BJ (cell line): ENCODE measurements at places on chromosomes 2 and 18.

DNA sequence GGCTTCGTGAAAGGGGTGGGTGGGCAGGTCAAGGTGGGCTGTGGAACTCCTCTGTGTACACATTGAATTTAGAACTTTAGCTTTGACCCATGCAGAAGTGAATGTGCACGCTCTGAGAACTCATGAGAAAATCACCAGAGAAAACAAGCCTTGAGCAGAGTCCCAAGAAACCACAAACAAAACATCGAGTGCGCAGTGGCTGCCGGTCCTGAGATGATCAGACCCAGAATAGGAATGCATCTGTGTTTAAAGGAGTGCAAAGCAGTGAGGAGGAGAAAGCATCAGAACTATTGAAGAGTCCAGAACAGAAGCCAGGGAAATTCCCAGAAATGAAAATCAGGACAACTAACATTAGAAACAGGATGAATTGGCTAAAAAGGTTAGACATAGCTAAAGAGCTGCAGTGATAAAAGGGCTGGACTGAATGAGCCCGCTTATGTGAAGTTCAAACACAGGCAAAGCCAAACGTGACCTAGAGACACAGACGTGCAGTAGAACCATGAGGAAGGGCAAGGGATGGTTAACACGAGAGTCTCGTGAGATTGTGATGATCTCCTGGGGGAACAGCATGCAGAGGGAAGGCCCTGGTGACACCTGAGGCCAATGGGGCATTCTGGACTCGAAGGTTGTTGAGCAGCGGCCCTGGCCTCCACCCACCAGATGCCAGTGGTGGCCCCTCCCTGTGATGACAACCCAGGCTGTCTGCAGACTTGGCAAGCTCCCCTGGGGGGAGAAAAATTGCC, 16.4 kb upstream of the TXNL4A start:
- DNase-seq: no peak

DNA sequence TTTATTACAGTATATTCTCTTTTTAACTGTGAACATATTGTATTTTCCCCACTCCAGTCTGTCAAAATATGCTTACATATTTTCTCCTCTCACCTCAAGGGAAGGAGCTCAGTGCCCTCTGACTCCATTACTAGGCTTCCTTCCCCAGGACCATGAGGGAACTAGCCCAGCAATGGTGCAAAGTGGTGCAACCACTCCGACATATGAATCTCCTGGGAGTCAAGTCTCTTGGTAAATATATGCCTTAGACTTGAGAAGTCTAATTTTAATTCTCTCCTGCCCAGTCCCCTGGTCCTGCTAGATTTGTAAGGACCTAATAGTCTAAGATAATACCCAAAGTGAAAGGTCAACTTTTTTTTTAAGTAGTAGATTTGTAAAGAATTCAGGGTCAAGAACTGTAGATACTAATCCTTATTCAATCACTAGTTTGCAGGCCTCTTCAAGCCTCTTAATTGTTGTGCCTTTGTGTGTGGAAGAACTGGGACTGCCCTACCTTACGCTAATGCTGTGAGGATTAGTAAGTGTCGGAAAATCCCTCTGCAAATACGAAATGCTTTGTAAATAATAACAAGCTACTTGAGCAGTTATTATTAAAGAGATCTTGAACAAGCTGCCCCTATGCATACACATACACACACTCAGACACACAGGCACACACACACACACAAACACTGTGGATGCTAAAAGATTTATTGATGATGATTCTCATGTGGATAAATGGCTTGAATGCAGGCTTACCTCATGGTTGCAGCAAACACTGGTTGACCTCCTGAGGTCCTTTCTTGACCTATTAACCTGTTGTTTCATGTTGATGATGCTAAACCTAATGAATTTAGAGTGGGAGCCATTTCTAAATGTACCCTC, 251.2 kb upstream of the PARD3B start:
- no peak for DNase-seq

DNA sequence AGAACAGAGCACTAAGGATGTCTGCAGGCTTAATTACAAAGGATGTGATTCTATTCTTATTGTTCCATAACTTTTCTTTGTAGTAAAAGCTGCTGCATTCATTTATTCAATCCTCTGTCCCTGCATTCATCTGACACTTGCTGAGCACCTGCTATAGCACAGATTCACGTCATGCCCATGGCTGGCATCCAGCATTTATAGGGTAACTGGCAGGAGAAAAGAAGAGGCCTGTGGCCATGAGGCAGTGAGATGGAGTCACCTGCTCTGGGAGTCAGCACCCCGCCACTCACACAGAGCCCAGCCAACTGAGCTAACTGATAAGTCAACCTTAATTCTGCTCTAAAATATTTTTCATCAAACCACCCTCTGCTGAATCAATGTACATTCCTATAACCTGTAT, 18.3 kb upstream of the CDC42EP3 start:
- no peak for DNase-seq

DNA sequence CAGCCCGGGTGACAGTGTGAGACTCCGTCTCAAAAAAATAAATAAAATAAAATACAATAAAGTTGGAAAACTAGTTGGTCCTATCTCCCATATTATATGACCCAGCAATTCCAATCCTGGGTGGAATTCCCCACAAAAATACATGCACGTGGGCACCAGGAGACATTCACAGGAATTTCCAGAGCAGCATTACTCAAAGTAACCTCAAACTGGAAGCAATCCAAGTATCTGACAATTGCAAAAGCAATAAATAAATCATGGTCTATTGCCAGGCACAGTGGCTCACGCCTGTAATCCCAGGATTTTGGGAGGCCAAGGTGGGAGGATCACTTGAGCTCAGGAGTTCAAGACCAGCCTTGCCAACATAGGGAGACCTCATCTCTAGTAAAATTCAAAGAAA, 101.2 kb upstream of the MAP4K4 start:
- DNase-seq: no peak
